ENCODE measurements at places on chromosomes 16 and 17.
A peak's percentile ranks its signal among the peaks of the same experiment; 100 is the strongest.

GRCh38 chr16:65663774-65664173, 541.9 kb upstream of the CDH11 start:
- H3K4me3 ChIP-seq, result no peak overlapping the region
- H3K36me3 ChIP-seq, result no peaks in the 10 kb centered on the region
- no peak for DNase-seq
- no peak overlapping the region for H3K27ac ChIP-seq
- H3K27me3 ChIP-seq, result no peaks in the 10 kb centered on the region

DNA sequence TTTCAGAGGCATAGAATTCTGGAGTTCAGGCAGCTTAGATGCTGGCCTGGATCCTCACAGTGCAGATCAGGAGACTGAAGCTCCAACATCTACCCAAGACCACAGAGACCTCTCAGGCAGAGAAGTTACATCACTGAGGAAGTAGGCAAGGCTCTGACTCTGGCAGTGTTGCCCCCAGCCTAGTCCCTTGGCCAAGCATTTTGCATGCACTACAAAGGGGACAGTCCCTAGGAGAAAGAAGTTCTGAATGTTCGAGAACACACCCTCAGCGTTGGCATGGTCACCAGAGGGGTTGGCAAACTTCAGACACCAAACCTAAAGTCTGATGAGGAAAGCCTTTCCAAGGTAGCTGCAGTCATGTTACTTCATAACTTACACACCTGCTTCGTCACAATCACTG, 2.5 kb downstream of the RANBP10 start:
- no peak overlapping the region for H3K27ac ChIP-seq
- no peak overlapping the region for H3K4me3 ChIP-seq
- no peaks in the 10 kb centered on the region for H3K27me3 ChIP-seq
- DNase-seq, result no peak
- peaks cover 8% of the 10 kb centered on the region for H3K36me3 ChIP-seq
- H3K4me1 ChIP-seq, result peaks cover 11% of the 10 kb centered on the region

DNA sequence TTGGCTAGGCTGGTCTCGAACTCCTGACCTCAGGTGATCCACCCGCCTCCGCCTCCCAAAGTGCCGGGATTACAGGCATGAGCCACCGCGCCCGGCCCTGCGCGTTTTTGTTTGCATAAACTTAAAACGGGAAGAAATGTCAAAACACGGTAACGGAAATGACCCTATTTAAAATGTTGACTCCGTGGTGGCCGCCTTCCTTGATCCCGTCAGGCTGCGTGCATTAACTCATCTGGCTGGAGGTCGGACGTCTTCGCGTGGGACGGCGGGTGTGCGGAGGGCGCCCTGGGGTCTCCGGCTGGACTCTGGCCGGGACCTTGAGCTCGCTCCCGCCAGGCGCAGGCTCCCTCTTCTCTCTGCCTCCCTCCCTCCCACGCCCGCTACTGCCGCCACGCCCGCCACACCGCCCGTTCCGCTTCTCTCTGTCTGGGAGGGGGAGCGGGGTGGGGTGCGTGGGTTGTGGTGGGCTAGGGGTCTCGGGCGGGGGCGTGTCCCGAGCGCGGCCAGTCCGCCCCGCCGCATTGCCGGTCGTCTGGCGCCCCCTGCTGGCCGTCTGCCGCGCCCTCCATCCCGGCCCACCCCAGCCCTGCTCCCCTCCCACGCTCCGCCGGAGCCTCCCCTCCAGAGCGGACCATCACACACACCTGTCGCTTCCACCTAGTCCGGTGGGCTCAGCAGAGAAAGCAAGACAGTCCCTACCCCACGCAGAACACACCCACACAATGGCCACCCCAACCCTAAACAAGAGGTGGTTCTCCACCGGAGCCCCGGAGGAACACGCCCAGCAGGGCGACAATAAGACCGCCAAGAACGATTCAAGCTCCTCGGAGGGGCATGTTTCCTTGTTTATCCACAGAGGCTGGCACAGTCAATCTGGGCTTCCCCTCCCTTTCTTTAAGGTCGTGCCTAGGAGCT, 1.2 kb upstream of the CCDC42 start:
- no peak overlapping the region for H3K27ac ChIP-seq
- no peaks in the 10 kb centered on the region for H3K4me1 ChIP-seq
- DNase-seq, result peak; percentile 97
- peak overlapping the region; percentile 52 for H3K4me3 ChIP-seq

- H3K4me3 ChIP-seq, result no peak overlapping the region
- DNase-seq, result no peak
- H3K36me3 ChIP-seq, result no peaks in the 10 kb centered on the region
- H3K4me1 ChIP-seq, result no peaks in the 10 kb centered on the region
- no peak overlapping the region for H3K27ac ChIP-seq
- H3K27me3 ChIP-seq, result no peaks in the 10 kb centered on the region
These were observed 457.8 kb downstream of the HS3ST4 start for GRCh38 chr16:26149364-26150190.

DNA sequence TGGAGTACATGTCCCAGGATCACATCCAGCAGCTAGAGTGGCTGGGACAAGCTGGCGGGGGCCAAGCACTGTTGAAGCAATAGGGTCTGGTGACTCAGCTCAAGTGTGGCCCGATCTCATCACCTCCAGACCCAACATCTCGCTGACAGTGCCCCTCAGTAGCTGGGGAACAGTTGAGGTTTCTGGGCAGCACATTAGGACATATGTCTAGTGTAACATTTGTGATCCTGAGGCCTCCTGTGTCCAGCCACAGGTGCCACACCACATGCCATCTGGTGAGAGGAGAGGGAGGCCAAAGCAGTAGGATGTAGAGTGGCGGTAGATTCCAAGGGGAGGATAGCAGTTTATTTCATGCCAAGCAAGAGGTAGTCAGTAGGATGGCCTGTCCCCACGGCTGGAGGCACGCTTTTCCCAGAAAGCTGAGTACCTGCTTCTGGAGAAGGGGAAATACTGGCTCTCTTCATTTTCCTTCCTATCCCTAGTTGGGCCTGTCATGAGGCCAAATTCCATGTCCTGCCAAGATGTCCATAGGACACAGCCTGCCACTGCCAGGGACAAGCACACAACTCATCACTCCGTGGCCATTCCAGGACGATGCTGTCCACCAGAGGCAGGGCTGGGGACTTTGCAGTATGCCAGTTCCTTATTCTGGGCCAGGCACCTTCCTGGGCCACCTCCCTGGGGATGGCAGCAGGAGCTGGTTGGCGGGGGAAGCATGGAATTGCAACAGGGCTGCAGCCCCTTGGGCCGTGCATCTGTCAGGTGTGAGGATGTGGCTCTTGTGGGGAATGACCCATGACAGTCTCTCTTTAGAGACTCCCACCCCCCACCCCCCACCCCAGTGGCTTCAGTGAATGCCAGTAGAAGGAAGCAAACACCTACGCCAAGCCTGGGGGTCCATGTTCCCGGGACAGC, 24.0 kb downstream of the GGA3 start:
- peaks cover 54% of the 10 kb centered on the region for H3K36me3 ChIP-seq
- H3K27ac ChIP-seq, result no peak overlapping the region
- DNase-seq, result no peak
- no peaks in the 10 kb centered on the region for H3K27me3 ChIP-seq

DNA sequence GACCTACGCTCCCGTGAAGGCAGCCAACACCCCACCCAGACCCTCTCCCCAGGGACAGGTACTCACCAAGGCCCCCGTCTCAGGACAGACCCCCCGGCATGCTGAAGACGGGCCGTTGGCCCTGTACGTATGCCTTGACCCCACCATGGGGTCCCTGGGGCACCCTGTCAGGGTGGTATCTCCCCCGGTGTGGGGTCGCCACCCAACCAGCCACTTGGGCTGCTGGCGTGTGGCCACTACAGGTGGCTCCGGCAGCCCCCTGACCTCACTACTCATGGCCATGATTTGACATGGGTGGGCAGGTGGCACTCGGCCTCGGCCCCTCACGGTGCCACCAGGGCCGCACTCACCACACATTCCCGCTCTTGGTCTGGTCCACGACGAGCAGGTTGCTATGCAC, 40.9 kb upstream of the PVALEF start:
- H3K4me1 ChIP-seq, result no peaks in the 10 kb centered on the region
- H3K36me3 ChIP-seq, result no peaks in the 10 kb centered on the region
- no peak overlapping the region for H3K4me3 ChIP-seq
- H3K27me3 ChIP-seq, result peaks cover 6% of the 10 kb centered on the region

DNA sequence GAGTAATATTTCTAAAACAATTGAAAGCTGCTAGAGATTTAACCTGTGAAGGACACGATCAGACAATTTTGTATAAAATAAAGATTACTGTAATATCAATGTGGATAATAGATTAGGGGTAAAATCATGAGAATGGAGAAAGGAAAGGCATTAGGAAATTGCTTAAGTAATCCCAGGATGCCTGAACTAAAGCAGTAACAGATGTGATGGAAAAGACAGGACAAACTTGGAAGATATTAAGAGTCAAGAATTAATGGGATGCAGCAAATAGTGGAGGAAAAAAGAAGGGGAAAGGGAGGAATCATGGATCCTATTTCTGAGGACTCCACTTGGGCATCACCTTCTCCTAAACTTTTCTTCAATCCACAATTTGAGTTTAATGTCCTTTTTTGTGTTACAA, 437.1 kb upstream of the PMFBP1 start:
- no peaks in the 10 kb centered on the region for H3K27me3 ChIP-seq
- no peak overlapping the region for H3K4me3 ChIP-seq
- H3K27ac ChIP-seq, result no peak overlapping the region
- no peaks in the 10 kb centered on the region for H3K4me1 ChIP-seq
- no peak for DNase-seq

DNA sequence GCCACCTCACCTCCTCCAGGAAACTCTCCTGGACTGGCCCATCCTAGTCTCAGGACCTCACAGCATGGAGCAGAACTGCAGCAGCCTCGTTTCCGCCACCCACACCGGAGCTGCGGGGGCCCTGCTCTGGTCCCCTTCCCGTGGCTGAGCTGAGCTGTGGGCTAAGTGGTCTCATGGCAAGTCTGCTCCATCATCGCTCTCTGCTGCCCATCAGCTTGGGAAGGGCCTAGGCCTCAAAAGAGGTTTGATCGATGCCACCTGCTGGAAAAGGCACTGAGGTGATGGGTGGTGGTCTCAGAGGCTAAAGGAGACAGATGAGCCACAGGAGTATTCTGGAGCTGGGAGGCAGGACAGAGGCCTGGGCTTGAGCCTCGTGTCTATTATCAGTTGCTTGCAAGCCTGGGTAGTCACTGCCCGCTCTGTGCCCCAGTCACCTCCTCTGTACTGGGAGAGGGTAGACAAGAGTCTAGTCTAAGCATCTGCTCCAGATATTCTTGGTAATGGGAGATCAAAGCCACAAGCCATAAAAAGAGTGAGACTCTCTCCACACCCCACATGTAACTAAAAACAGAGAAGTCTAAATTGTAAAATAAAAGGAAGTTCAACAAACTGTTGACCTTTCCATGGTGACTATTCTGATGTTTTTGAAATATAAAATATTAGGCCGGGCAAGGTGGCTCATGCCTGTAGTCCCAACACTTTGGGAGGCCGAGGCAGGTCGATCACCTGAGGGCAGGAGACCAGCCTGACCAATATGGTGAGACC, 1.6 kb downstream of the ITGAE start:
- H3K27ac ChIP-seq, result no peak overlapping the region
- DNase-seq, result no peak
- no peaks in the 10 kb centered on the region for H3K36me3 ChIP-seq
- no peaks in the 10 kb centered on the region for H3K27me3 ChIP-seq
- H3K4me3 ChIP-seq, result no peak overlapping the region

GRCh38 chr16:84899414-84899813, 79.6 kb downstream of the CRISPLD2 start:
- no peak overlapping the region for H3K4me3 ChIP-seq
- H3K27ac ChIP-seq, result no peak overlapping the region
- no peaks in the 10 kb centered on the region for H3K36me3 ChIP-seq
- no peaks in the 10 kb centered on the region for H3K4me1 ChIP-seq

DNA sequence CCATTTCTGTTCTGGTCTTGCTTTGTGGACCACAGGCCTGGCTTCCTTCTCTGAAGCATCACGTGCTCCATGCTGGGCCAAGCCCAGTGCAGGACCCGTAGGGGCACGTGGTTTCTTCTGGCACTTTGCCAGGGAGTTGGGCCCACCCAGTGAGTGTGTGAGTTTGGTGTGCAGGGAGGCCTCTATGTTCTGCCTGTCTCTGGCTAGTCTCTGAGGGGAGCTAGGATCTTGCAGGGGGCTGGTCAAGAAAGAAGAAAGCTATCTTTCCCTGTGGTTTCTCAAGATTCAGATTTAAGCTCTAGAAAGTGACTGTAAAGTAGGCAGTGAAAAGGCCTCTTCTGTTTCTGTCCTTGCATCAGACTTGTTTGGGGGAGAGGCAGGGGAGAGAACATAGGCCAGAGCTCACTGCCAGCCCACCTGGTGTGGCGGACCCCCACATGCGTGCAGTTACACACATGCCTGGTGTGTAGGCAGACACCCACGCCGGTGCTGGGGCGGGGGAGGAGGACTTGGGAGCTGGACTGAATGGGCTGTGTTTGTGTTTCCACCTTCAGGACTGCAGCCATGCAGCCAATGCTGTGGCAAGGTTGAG, 11.8 kb downstream of the LASP1 start:
- no peak overlapping the region for H3K27ac ChIP-seq
- no peak overlapping the region for H3K4me3 ChIP-seq
- peaks cover 15% of the 10 kb centered on the region for H3K36me3 ChIP-seq
- peaks cover 45% of the 10 kb centered on the region for H3K4me1 ChIP-seq
- peak; percentile 63 for DNase-seq

DNA sequence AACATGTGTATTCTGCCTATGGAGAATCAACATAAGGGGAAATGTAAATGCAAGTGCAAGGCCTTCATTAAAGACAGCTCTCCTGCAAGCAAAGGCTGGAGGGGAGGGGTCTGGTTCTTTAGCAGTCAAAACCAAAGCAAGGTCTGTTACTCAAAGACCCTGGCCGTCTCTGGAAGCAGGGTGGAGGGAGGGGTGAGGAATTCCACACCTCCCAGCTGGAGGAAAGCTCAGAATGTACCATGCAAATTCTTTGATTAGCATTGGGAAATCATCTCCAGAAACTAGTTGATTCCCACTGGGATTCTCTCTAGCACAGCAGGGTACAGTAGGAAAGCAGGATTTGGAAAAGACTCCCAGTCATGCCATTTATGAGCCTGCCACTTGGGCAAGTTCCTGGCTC, 77.3 kb upstream of the ASIC2 start:
- H3K27me3 ChIP-seq, result no peaks in the 10 kb centered on the region
- no peaks in the 10 kb centered on the region for H3K36me3 ChIP-seq
- H3K27ac ChIP-seq, result no peak overlapping the region

DNA sequence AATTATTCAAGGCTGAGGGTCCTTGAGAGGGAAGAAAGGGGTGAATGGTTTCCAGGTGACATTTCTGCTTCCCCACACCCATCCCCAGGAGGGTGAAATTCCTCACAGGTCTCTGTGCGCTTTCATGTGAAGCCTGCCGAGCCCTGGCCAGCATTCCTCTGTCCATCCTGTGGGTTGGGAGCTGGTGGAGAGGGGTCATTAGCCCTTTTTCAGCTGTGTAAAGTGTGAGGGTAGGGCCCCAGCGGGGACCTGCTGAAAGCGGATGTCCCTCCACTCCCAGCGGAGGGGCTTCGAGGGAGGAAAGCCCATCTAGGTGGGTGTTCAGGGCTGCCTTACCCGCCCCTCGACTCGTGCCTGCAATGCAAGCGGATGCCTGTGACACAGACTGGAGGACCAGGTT, 53.3 kb upstream of the DLX4 start:
- no peak for DNase-seq
- no peaks in the 10 kb centered on the region for H3K36me3 ChIP-seq
- H3K4me1 ChIP-seq, result no peaks in the 10 kb centered on the region
- H3K4me3 ChIP-seq, result no peak overlapping the region
- peaks cover 84% of the 10 kb centered on the region for H3K27me3 ChIP-seq
